ENCODE measurements at places on chromosomes 5 and 9.

DNA sequence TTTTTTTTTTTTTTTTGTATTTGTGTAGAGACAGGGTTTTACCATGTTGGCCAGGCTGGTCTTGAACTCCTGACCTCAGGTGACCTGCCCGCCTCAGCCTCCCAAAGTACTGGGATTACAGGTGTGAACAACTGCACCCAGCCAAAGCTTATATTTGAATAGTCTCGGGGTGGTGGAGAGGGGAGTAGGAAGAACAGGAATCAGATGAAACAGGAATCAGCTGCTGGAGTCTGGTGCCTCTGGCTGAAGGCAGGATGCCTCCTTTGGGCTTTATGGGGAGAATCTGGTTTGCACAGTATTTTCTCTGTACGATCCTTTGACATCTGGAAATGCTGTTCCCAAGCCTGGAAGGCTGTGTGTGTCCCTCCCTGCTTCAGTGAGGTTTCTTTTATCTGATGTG is 10.9 kb downstream of the C5orf52 start:
- DNase-seq, result no peak

GRCh38 chr5:136028782-136029742 is at the start of gene TGFBI:
TSS of gene TGFBI (plus strand) at chr5:136028988. CDS start at chr5:136029056, 68 bp downstream.
- DNase-seq, result no peak

GRCh38 chr9:95032580-95033341 is 284.7 kb downstream of the FANCC start:
- no peak for DNase-seq

DNA sequence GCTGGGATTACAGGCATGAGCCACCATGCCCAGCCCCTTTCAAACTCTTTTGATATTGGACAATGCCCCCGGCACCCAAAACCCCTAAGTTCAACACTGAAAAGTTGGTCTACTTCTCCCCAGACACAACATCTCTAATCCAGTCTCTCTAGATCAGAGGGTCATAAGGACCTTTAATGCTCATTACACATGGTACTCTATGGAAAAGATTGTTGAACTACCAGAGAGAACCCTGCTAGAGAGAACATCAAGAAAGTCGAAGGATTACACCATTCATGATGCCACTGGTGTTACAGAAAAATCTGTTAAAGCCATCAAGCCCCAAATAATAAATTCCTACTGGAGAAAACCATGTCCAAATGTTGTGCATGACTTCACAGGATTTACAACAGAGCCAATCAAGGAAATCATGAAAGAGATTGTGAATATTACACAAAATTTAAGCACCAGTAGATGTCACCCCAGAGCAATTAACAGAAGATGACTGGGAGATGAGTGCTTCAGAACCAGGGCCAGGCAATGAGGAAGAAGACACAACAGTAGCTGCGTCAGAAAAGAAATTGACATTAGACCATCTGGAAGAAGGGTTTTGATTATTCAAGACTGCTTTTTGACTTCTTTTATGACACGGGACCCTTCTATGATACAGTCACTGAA is 28.3 kb upstream of the NIPAL4 start:
- DNase-seq, result peak; percentile 21

GRCh38 chr5:9128136-9128535 is 417.7 kb downstream of the SEMA5A start:
- no peak for DNase-seq

DNA sequence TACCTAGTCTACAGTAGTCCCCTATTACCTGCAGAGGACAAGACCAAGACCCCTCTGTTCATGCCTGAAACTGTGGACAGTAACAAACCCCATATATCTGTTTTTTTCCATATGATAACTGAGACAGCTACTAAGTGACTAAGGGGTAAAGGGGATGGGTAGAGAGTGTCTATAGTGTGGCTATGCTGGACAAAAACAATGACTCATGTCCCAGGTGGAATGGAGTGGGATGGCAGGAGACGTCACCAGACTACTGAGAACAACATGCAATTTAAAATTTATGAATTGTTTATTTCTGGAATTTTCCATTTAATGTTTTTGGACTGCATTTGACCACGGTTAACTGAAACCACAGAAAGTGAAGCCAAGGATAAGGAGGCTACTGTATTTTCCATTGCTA is 171.8 kb downstream of the AGTPBP1 start:
- no peak for DNase-seq

- DNase-seq, result no peak
These were observed 5.9 kb downstream of the TEX10 start for GRCh38 chr9:100346836-100347235.

GRCh38 chr9:8477450-8477849 is 677.9 kb upstream of the DMAC1 start:
- DNase-seq, result no peak
